ENCODE measurements at places on chromosomes 12 and 14.

DNA sequence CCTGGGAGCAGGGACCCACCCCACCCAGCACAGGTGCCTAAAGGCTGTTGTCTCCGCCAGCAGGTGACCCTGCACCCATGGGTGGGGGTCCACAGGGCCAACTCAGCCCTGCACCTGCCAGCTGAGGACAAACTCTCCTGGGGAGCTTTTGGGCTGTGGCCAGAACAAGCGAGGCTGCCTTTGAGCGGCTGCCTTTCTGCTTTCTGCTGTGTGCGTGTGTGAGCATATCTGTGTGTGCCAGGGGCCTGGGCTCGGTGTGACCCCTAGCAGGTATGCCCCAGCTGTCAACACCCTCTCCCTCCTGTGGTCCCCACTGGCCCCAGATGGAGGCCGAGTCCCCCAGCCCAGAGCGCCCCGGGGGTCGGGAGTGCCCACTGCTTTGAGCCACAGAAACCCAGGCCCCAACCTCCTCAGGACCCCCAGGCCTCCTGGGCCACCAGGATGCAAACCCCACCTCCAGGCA is 25.9 kb upstream of the GPR132 start:
- no peaks in the 10 kb centered on the region for H3K36me3 ChIP-seq
- H3K27ac ChIP-seq, result peak overlapping the region; percentile 60
- peaks cover 33% of the 10 kb centered on the region for H3K4me1 ChIP-seq
- DNase-seq, result peak; percentile 33
- H3K4me3 ChIP-seq, result no peak overlapping the region

DNA sequence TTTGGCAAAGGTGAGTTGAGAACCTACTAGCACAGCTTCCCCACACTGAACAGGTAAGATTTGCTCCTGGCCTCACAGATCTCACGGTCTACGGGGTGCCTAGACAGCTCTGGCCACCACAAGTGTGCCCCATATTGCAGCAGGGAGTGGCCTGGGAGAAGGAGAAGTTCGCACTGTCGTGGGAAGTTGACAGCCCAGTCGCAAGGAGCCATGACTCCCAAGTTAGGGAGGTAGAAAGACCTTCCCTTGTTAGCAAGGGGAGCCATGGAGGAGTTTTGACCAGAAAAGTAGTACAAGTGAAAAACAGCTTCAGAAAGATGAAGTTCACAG is 316.3 kb downstream of the BCL11B start:
- no peak overlapping the region for H3K4me3 ChIP-seq
- H3K27me3 ChIP-seq, result no peaks in the 10 kb centered on the region
- no peaks in the 10 kb centered on the region for H3K36me3 ChIP-seq
- peaks cover 9% of the 10 kb centered on the region for H3K4me1 ChIP-seq
- DNase-seq, result no peak
- no peak overlapping the region for H3K27ac ChIP-seq

- H3K4me1 ChIP-seq, result peaks cover 22% of the 10 kb centered on the region
- H3K36me3 ChIP-seq, result no peaks in the 10 kb centered on the region
- no peak overlapping the region for H3K27ac ChIP-seq
- DNase-seq, result no peak
Measured at GRCh38 chr14:22487941-22488340, 101.1 kb downstream of the DAD1 start.

GRCh38 chr12:31586728-31587127 is 4.2 kb downstream of the DENND5B start:
- H3K27ac ChIP-seq, result no peak overlapping the region
- H3K4me3 ChIP-seq, result no peak overlapping the region

GRCh38 chr14:31207287-31207754 is 272 bp downstream of the HECTD1 start:
- DNase-seq, result no peak
- H3K4me3 ChIP-seq, result peak overlapping the region; percentile 81
- no peaks in the 10 kb centered on the region for H3K27me3 ChIP-seq
- H3K36me3 ChIP-seq, result peaks cover 4% of the 10 kb centered on the region
- H3K4me1 ChIP-seq, result peaks cover 18% of the 10 kb centered on the region
- H3K27ac ChIP-seq, result peak overlapping the region; percentile 97

GRCh38 chr14:88166616-88167015 is 156.5 kb downstream of the KCNK10 start:
- DNase-seq, result peak; percentile 29
- H3K4me3 ChIP-seq, result no peak overlapping the region
- no peaks in the 10 kb centered on the region for H3K4me1 ChIP-seq
- no peaks in the 10 kb centered on the region for H3K27me3 ChIP-seq

GRCh38 chr14:56268039-56268438 is 149.8 kb downstream of the PELI2 start:
- peak overlapping the region; percentile 25 for H3K27ac ChIP-seq
- H3K4me1 ChIP-seq, result peaks cover 34% of the 10 kb centered on the region
- no peaks in the 10 kb centered on the region for H3K27me3 ChIP-seq
- no peak overlapping the region for H3K4me3 ChIP-seq
- no peaks in the 10 kb centered on the region for H3K36me3 ChIP-seq

- no peak for DNase-seq
- H3K27ac ChIP-seq, result no peak overlapping the region
- no peaks in the 10 kb centered on the region for H3K27me3 ChIP-seq
- H3K36me3 ChIP-seq, result no peaks in the 10 kb centered on the region
- H3K4me1 ChIP-seq, result peaks cover 14% of the 10 kb centered on the region
Measured at GRCh38 chr14:92987713-92988510, 65.0 kb downstream of the CHGA start.

DNA sequence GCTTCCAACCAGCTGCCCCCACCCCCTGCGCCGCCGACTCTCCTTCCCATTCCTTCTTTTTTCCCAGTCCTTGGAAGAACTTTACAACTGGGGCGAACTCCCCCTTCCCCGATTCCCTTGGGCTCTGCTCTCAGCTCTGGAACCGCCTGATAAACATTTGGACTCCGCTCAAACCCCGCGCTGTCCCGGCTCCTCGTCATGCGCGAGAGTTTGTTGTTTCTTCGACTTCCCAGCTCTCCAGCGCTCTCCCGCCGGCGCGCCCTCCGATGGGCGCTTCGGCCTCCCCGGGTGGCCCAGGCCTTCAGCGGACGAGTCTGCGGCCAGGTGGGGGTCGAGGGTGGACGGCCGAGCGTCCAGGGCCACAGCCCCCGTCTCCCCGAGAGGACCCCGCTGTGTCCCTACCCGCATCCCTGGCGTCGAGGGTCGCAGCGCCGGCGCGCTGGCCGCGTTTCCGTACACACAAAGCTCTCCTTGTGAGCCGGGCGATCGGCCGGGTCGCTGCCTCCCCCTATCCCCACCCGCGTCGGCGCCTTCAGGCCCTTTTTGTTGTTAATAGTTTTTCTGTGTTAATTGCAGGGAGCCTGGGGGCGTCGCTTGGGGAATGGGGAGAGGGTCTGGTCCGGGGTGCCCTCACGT is 847 bp downstream of the MMP14 start:
- DNase-seq, result peak; percentile 81
- H3K27me3 ChIP-seq, result no peaks in the 10 kb centered on the region
- peaks cover 38% of the 10 kb centered on the region for H3K4me1 ChIP-seq
- H3K4me3 ChIP-seq, result peak overlapping the region; percentile 88
- peak overlapping the region; percentile 94 for H3K27ac ChIP-seq

- no peaks in the 10 kb centered on the region for H3K36me3 ChIP-seq
- peaks cover 10% of the 10 kb centered on the region for H3K4me1 ChIP-seq
- H3K27me3 ChIP-seq, result no peaks in the 10 kb centered on the region
Measured at GRCh38 chr12:121464331-121464730, 64.4 kb downstream of the RNF34 start.

DNA sequence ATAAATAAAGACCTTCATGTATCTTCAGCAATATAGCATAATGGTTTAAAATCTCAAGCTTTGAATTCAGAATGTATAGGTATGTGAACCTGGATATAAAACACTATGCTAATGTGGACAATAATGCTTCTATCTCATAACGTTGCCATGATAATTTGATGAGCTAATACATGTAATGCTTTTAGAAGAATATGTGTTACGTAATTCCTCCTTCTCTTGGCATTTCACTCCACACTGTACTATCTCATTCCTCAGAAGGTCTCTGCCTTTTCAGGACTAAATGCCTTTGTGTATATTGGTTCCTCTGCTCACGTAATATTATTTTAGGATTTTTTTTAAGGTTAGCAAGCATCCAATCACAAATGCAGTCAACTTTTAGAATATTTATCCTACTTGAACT is 86.5 kb downstream of the FOXA1 start:
- no peaks in the 10 kb centered on the region for H3K36me3 ChIP-seq
- no peaks in the 10 kb centered on the region for H3K4me1 ChIP-seq
- no peak overlapping the region for H3K27ac ChIP-seq
- H3K4me3 ChIP-seq, result no peak overlapping the region
- DNase-seq, result peak; percentile 12
- H3K27me3 ChIP-seq, result no peaks in the 10 kb centered on the region

GRCh38 chr12:57199191-57199590 is 17.4 kb upstream of the NXPH4 start:
- no peak overlapping the region for H3K27ac ChIP-seq
- no peak overlapping the region for H3K4me3 ChIP-seq
- no peaks in the 10 kb centered on the region for H3K27me3 ChIP-seq
- DNase-seq, result no peak
- H3K36me3 ChIP-seq, result peaks cover 69% of the 10 kb centered on the region
- no peaks in the 10 kb centered on the region for H3K4me1 ChIP-seq

DNA sequence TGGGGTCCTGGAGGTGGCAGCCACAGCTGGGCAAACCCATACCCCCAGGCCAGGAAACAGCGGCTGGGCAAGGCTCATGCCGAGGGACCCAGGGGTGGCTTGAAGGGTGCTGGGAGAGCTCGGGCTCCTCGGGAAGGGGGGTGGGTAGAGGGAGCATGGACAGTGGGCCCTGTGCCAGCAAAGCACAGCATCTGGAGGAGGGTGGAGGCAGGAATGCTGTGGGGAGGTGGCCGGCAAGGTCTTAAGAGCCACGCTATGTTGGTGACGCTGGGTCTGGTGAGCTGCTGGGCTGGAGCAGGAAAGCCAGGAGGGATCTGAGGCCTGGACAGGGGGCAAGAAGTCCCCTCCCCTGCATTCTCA is 48.2 kb upstream of the DLK1 start:
- DNase-seq, result no peak
- H3K27ac ChIP-seq, result no peak overlapping the region
- H3K4me1 ChIP-seq, result 0 out of 2 replicates have a peak, but pooled peaks cover 6% of the 10 kb centered on the region
- H3K36me3 ChIP-seq, result no peaks in the 10 kb centered on the region
- peaks cover 34% of the 10 kb centered on the region for H3K27me3 ChIP-seq

GRCh38 chr14:76267322-76268046 is 108.5 kb upstream of the ESRRB start:
- DNase-seq, result peak; percentile 57
- no peaks in the 10 kb centered on the region for H3K36me3 ChIP-seq
- H3K4me1 ChIP-seq, result no peaks in the 10 kb centered on the region
- H3K27me3 ChIP-seq, result 0 out of 2 replicates have a peak, but pooled peaks cover 4% of the 10 kb centered on the region
- no peak overlapping the region for H3K27ac ChIP-seq

Data from GM23248 (cell line).